Stimulated activated CD8-positive, alpha-beta memory T cell treated with anti-CD3 and anti-CD28 coated beads, Interleukin-2, amount 100 ng/mL, for 48 hours (primary cell): ENCODE measurements at places on chromosomes 11 and 22.
A peak's percentile ranks its signal among the peaks of the same experiment; 100 is the strongest.

DNA sequence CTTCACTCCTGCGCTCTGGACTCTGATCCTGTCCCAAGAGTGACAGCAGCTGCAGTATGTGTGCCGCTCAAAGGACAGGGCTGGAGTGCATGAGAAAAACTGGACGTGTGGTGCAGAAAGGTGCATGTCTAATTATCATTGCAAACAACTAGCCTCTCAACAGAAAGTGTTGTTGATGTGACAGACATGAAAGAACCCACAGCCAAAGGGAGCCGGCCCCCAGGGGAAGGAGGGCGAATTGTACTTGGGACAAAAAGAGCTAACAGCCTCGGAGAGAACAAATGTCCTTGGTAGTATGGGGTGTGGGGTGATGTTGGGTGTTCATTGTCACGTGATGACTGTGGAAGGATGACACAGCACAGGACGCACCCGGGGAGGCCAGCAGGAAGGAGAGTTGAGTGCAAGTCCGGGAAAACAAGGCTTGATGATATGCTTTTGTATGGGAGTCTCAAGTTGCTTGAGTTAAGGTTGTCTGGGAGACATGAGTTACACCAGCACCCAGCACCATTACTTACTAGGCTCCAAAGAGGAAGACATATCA, 325.5 kb downstream of the NTM start:
- DNase-seq: no peak

DNA sequence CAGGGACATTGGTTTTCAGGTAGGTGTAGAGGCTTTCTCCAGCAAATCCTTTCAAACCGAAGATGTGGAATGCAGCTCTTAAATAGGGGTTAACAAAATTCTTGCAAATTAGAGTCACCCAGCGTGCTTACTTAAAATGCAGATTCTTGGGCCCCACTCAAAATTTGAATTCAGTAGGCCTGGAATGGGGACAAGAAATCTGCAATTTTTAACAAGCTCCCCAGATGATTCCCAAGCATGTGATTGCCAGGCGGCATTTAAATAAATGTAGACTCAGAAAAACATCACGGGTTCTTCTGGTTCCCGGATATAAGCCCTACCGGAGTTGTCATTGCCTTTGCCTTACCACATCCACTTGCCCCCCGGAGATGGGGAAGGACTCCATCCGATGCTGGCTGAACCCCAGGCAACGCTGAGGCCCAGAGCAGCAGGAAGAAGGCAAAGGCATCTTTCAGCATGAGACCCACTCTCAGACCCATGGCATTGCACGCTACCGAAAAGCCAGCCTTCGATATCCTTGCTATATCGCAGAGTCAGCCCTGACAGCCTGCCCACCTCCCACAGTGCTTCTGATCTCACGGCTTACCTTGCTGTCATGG, 134.2 kb downstream of the DSCAML1 start:
- no peak for DNase-seq

DNA sequence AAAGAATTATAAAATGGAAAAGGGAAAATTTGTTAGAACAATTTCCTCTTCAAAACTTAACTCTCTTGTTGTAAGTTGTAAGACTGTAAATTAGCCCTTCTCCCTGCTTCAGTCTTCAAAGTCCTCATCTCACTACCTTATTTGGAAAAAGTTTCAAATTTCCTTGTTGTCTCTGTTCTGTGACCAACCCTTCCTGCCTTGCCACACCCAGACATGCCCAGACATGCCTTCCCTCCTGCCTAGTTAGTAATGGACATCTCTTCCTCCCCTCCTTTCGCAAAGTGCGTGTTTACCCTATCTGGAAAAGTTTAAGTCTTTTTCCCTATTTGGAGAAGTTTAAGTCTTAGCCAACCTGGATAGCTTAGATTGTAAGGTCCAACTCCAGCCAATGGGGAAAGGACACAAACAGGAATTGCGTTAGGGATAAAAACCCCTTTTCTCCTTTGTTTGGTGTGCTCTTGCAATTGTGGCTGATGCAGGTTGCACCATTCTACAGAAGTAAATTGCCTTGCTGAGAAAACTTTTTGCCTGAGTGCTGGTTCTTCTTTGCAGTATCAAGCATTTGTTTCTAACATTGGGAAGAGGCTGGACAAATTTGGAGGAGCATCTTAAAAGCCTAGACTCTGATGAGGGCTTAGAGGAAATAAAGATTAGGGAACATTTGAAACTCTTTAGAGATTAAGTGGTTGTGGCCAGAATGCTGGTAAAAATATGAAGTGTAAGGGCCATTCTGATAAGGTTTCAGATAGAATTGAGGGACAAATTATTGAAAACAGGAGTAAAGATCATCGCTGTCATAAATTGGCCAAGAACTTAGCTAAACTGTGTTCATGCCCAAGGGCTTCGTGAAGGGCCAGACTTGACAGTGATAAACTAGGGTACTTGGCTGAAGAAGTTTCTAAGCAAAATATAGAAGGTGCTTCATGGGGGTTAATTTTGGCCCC, 15.4 kb downstream of the OR52K2 start:
- DNase-seq: no peak

DNA sequence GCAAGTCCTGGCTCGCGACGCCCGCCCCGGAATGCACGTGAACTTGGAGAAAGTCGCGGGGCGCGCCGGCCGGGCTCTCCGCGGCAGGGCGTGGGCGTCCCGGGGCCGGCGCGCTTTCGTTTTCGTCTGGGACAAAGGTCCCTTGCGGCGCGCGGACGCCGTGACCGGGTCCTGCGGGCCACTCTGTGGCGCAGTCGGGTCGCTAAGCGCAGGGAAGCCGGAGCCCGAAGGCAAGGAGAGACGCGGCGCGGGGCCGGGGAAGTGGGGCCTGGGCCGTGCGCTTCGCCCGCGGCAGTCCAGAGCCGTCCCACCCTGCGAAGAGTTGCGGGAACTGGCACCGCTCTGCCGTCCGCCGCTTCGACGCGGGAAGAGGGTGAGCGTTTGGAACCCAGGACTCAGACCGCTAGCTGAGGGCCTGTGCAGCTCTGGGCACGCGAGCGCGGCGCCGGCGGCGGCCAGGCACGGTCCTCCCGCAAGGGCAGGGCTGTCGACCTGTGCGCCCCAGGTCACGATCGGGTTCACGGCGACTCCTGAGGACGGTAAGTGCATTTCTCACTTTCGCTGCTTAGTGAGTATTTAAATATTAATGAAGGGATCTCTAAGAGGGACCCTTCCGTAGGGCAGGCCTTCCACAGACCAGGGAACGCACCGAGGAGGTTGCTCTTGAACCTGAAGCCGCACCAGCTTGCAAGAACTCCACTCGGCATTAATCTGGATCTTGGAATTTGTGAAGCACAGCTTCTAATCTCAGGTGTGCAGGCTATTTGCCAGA, 78.0 kb upstream of the PPARA start:
- peak; percentile 29 for DNase-seq

GRCh38 chr11:75668451-75669297, at the start of gene MAP6:
Gene MAP6, minus strand, starts transcription at chr11:75669038. Its CDS starts 669 bp downstream, at chr11:75668369.
- DNase-seq: no peak

DNA sequence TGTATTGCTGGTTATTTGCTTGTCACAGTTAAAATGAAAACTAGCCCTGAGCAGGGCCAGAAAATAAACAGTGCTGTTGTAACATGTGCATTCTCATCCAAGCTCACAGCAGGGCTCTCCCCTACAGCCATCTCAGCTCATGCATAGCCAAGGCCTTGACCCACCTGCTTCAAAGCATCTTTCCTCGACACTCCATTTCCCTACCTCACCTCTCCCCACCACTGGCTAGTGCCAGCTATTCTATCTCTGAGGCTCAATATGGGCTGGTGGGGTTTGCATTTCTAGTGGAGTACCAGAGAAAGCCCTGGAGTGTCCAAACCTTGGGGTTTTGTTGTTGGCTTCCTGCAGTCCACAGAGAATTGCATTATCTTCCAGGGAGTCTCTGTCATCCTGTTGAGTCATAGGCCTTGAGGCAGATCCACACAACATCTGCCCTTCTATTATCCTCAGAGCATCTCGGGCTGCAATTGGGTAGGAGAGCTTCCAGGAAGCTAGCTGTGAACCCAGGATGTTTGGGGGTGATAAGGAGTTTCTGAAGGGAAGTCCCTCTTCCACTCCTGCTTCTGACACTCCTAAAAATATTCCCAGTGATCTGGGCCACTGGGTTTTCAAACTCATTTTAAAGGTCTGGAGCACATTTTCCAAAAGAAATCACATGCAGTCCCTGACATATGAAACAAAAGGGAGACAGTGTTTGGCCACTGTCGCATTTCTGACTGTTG, 36.1 kb upstream of the AMOTL1 start:
- DNase-seq: no peak
